ENCODE measurements at places on chromosomes 7 and 10.

DNA sequence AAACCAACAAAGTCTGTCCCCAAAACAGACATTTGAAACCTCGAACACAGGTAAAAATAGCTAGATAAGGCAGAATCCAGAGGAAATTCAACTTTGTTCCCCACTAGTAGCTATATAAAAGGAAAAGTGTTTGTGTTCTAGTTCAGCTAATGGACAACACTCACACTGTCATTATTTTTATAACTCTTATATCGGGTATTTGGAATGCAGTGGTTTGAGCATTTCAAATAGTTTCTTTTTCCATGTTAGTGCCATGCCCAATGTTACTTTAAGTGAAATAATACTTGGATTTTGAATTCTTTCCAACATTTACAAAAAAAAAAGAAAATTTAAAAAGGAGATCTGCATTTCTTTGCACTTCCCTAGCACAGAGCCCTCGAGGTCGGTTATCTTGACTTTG, 213.6 kb downstream of the DOCK4 start:
- DNase-seq: no peak

DNA sequence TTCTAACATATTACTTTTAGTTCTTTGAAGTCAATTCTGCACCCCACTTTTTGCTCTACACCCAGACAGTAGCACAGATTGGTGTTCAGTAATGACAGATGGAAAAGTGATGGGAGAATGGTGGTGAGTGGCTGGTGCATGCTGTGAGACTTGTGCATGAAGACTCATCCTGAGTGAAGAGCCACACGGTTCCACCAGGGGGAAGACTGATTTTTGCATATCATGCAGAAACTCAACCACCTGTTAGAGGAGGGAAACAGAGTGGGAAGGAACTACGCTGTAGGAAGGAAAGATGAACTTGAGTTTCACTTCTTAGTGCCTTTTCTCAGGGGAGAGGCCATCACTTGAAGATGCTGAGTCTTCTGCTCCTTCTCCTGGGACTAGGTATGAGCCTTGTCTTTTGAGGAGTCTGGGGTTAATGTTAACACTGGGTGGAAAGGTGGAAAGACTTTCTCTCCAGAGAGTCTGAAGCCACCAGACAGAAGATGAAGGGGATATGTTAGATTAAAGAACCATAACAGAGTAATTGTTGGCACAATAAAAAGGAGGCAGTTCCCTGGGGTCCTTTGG, 9.3 kb upstream of the PRSS1 start:
- no peak for DNase-seq

DNA sequence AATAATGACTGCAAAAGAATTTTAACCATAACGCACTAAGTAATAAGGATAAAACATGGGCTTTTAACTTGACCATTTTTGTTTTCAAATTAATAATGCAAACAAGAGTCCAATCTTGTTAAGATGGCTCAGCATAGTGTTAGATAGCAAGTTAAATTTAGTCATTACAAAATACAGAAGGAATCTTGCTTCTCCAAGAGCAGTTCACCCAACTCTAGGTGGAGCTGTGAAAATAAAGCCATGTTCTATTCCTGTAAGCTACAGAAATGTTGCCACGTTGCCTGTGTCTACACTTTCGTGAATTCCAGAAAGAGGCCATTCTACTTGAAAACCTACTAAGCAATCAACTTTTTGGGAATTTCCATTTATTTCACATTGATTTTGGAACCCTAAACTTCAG, 191.9 kb downstream of the SFMBT2 start:
- DNase-seq: no peak

GRCh38 chr10:102514487-102515311, 10.9 kb downstream of the SUFU start:
- no peak for DNase-seq

GRCh38 chr10:63382066-63382465, 83.7 kb downstream of the JMJD1C start:
- no peak for DNase-seq

DNA sequence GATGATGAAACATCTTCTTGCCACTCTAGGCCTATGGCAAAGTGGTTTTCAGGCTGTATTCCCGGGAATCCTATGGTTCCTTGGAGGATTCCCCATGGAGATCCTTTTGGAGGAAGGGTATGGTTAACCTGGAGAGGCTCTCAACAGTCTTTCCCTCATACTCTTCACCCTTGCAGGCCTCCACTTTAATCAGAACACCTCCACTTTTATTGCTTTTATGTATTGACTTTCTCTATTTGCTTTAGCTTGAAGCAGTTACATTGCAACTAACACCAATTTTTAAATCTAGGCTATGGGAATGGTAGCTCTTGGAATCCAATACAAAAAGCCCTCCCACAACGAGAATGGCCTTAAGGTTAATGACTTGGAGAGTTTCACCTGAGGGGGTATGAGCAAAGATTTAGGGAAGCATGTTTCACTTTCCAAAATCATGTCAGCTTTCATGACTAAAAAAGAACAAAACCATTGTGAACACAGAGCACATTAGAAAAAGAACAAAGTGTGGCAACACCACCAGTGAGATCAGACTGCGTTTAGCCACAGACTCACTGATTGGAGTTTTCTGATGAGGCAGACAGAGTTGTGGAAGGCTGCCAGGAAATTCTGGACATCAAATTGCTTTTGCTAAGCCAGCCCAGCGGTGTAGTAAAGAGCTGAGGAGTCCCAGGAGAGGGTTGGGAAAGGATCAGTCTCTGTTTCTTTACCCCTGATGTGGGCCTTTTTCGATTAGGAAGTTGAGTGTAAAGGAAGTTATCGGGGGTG, 130.4 kb upstream of the BMPER start:
- no peak for DNase-seq

DNA sequence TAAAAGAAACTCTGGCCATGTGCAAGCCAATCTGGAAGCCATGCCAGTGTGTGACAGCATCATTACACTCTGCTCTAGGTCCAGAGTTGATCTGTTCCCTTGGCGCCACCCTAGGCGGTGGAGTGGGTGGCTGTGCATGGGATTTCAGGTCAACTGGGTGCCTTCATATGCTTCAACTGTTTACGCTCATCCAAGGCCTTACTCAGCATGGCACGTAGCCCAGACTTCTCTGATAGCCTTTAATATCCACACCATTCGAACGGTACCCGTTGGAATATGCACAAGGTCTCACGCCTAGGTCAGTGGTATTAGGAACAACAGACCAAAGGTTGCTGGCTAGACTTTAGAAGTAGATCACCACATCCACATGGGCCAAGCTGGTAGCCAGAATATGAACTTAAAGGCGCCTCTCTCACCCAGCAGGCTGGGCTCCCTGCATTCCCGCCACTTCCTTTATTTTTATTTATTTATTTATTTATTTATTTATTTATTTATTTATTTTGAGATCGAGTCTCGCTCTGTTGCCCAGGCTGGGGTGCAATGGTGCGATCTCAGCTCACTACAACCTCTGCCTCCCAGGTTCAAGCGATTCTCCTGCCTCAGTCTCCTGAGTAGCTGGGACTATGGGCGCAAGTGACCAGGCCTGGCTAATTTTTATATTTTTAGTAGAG, 18.7 kb upstream of the ACHE start:
- no peak for DNase-seq

GRCh38 chr7:95389516-95389915, 6.7 kb downstream of the PON3 start:
- DNase-seq: no peak

DNA sequence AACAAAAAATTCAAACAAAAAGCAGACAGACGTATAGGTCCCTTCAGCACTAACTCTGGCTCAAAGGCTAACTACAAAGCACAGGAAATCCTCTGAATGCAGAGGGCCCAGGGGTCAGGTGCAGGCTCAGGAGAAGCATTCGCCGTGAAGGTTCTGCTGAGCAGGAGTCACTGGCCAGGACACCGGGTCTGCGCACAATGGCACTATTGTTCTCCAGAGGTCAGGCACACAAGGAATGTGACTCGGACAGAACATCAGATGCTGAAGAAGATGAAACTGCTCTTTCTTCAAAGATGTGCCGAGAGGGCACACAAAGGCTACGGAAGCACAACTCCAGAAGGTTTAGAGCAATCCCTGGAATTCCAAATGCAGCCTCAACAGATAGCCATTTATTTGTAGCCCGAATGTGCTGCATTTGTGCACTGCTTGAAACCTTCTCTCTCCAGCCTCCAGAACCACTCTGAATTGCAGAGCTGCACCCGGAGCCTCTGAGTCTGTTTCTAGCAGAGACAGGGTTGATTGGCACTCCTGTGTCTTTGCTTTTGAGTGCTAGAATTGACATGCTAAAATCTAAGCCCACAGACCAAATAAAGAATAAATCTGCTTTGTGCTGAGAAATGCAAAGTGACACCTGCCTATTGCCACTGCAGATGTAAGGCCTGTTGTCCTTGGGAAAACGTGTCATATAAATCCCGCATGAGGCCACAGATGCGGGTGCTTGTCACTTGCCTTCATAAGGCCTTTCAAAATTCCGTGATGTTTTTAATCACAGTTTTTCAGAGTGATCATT, 85.4 kb upstream of the AFAP1L2 start:
- no peak for DNase-seq

DNA sequence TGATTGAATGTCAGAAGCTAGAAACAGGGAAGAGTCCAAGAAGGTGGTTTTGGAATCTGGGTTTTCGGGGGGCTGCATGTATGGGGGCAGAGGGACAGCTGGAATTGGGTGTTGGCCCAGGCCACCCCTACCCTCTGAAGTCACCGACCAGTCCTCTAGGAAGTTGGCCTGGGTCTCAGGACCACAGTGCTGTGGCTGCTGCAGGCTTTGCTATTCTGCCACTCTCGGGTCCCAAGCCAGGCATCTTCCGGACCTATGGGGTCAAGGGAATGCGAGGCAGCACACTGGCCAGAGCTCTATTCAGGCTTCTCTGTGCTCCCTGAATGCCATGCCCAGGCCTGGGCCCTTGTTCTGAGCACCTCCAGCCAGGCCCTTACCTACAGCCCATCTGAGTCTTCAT, 13.2 kb downstream of the FGF8 start:
- DNase-seq: no peak

DNA sequence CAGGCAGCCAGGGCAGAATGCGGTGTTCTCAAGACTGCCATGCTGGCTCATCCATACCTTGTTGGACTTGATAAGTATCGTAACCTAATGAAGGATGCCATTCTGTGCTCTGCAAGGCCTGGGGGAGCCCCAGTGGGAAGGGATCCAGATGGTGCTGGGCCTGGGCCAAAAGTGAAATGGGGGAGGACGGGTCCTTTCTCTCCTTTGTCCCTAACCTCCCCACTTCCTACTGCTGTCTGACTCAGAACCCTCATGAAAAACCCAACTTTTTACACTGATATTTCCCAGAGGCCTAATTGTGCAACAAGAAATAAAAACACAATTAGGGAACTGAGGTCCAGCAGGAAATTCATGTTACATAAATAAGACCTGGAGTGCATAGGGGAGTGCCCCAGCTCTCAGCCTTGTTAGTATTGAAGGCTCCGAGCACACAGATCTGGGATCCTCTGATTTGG, 193.7 kb upstream of the SVIL start:
- DNase-seq: no peak

GRCh38 chr7:47026780-47027361, 555.0 kb downstream of the TNS3 start:
- no peak for DNase-seq

- DNase-seq: no peak
Observed at GRCh38 chr7:41133690-41134299, 569.1 kb downstream of the INHBA start.

DNA sequence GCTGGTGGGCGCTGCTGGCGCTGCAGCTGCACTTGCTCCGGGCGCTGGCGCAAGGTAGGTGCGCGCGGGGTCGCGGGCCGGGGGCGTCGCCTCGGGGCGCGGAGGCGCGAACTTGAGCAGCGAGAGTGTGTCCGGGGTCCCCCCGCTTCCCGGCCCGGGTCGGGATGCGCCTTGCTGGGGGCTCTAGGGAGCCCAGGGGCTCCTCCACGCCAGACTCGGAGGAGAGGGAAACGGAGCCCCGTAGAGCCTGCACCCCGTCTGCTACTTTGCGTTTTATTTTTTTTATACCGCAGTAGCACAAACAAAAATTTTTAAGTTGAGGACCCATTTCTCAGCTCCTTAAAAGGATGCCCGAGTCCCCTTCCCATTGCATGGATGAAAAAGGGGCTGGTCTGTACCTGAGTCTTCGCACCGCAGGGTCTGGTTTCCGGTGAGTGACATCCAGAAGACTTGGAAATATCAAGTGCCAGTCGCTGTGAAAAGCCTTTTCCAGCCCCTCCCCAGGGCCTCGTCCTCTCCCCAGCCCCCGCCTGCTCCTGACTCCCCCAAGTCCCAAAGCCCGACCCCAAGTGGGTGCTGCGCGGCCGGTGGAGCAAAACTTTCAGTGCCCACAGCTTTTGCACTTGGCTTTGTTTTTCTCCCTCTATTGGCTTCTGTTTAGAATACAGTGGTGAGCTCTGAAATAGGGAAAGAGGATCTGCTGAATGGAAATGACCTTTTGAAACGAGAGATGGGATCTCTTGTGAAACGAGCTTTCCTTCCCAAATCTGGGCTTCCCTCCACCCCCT, 973 bp downstream of the SDK1 start:
- no peak for DNase-seq

DNA sequence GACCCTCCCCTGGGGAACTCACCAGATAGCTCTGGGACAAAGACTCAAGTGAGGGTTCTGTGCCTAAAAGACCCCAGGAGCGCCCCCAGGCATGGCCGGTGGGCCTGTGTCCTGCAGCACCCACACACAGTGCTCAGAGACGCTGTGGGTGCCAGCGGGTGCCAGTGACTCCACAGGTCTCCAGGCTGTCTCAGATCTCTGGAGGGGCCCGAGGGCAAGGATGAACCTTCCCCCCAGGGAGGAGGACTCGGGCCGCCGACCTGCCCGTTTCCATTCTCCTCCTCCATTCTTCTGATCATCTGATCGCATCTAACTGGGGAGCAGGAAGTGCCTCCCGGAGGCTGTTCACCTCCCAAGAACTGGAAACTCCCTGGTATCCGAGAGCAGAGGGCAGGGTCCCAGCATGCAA, 980 bp downstream of the ADAM8 start:
- DNase-seq: no peak

GRCh38 chr7:134948736-134949135, 37.6 kb upstream of the AGBL3 start:
- DNase-seq: no peak

- DNase-seq: no peak
Observed at GRCh38 chr7:22729180-22729825, 2.3 kb downstream of the IL6 start.

GRCh38 chr7:34133983-34134782, 228.8 kb downstream of the BMPER start:
- DNase-seq: peak; percentile 54

DNA sequence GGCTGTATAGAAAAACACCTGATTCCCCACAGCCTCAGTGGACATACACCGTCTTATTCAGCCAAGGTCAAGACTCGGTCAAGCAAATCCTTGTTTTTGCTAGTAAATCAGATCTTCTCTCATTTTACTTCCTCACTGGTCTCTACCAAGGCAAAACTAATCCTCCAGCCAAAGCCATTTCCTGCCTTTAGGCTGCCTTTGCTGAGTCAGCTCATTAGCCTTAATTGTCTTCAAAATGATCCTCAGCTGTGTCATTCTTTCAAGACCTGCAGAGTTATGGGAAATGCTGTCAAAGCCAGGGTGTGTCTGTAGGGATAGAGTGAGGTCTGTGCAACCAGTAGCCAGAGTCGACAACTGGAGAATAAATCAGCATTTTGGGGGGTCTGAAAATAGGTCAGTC, 107.2 kb upstream of the FAM180A start:
- DNase-seq: no peak

Data from D721Med (cell line).